SJSA1 (cell line): ENCODE measurements at places on chromosomes 5 and 9. TPM values are rescaled to one million over a fixed set of nuclear protein-coding genes. Genes with fewer than 3 reads are reported as not detected.
A peak's percentile ranks its signal among the peaks of the same experiment; 100 is the strongest.

GRCh38 chr5:97412959-97413358 is 229.9 kb upstream of the RIOK2 start:
- no peaks in the 10 kb centered on the region for H3K27me3 ChIP-seq
- no peak overlapping the region for H3K27ac ChIP-seq
- no peak for DNase-seq
- H3K4me3 ChIP-seq = no peak overlapping the region

- H3K36me3 ChIP-seq = no peaks in the 10 kb centered on the region
- no peaks in the 10 kb centered on the region for H3K27me3 ChIP-seq
- DNase-seq = no peak
- no peak overlapping the region for H3K4me3 ChIP-seq
- peaks cover under 1% of the 10 kb centered on the region for H3K4me1 ChIP-seq
- no peak overlapping the region for H3K27ac ChIP-seq
These were observed 571.1 kb upstream of the ZNF608 start for GRCh38 chr5:125317536-125317995.

DNA sequence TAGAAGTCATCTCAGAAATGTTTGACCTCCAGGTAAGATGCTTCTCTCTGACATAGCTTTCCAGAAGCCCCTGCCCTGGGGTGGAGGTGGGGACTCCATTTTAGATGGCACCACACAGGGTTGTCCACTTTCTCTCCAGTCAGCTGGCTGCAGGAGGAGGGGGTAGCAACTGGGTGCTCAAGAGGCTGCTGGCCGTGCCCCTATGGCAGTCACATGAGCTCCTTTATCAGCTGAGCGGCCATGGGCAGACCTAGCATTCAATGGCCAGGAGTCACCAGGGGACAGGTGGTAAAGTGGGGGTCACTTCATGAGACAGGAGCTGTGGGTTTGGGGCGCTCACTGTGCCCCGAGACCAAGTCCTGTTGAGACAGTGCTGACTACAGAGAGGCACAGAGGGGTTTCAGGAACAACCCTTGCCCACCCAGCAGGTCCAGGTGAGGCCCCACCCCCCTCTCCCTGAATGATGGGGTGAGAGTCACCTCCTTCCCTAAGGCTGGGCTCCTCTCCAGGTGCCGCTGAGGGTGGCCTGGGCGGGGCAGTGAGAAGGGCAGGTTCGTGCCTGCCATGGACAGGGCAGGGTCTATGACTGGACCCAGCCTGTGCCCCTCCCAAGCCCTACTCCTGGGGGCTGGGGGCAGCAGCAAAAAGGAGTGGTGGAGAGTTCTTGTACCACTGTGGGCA is 642 bp downstream of the CSF2 start:
- no peak overlapping the region for H3K27ac ChIP-seq
- H3K4me1 ChIP-seq = peaks cover 31% of the 10 kb centered on the region
- no peaks in the 10 kb centered on the region for H3K36me3 ChIP-seq
- no peak for DNase-seq

- H3K27me3 ChIP-seq = no peaks in the 10 kb centered on the region
- H3K4me1 ChIP-seq = peaks cover 19% of the 10 kb centered on the region
- no peaks in the 10 kb centered on the region for H3K36me3 ChIP-seq
These were observed 11.7 kb upstream of the F2R start for GRCh38 chr5:76704131-76704663.

DNA sequence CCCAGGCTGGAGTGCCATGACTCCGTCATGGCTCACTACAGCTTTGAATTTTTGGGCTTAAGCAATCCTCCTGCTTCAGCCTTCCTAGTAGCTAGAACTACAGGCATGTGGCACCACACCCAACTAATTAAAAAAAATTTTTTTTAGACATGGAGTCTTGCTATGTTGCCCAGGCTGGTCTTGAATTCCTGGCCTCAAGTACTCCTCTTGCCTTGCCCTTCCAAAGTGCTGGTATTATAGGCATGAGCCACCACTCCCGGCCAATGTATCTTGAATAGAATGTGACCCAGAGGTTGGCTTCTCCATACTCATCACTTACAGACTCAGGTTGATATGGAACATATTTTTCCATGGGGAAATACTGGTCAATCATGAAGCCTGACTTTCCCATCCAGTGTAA is 51.2 kb upstream of the JAK2 start:
- H3K36me3 ChIP-seq = no peaks in the 10 kb centered on the region
- H3K27ac ChIP-seq = no peak overlapping the region
- no peaks in the 10 kb centered on the region for H3K4me1 ChIP-seq
- H3K27me3 ChIP-seq = no peaks in the 10 kb centered on the region
- no peak overlapping the region for H3K4me3 ChIP-seq
- DNase-seq = no peak

DNA sequence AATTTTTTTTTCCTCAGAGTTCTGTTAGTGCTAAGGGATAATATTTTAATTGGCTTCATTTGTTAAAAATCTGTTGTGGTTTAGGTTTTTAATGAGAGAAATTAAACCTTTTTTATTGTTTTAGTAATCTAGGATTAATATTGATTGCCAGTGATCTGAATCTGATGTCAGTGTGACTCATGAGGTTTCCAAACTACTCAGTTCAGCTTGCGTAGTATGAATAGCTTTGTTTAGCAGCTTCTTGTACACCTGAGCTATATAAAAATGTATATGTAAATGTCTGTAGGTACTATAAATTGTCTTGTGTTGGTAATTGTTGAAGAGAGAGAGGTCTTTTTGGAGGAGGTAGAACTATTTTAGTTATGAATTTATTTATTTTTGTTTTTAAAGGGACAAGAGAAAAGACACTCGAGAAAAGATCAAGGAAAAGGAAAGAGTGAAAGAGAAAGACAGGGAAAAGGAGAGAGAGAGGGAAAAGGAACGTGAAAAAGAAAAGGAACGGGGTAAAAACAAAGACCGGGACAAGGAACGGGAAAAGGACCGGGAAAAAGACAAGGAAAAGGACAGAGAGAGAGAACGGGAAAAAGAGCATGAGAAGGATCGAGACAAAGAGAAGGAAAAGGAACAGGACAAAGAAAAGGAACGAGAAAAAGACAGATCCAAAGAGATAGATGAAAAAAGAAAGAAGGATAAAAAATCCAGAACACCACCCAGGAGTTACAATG is 26.3 kb downstream of the SREK1 start:
- no peaks in the 10 kb centered on the region for H3K4me1 ChIP-seq
- H3K36me3 ChIP-seq = peaks cover 94% of the 10 kb centered on the region
- no peak for DNase-seq
- no peaks in the 10 kb centered on the region for H3K27me3 ChIP-seq

DNA sequence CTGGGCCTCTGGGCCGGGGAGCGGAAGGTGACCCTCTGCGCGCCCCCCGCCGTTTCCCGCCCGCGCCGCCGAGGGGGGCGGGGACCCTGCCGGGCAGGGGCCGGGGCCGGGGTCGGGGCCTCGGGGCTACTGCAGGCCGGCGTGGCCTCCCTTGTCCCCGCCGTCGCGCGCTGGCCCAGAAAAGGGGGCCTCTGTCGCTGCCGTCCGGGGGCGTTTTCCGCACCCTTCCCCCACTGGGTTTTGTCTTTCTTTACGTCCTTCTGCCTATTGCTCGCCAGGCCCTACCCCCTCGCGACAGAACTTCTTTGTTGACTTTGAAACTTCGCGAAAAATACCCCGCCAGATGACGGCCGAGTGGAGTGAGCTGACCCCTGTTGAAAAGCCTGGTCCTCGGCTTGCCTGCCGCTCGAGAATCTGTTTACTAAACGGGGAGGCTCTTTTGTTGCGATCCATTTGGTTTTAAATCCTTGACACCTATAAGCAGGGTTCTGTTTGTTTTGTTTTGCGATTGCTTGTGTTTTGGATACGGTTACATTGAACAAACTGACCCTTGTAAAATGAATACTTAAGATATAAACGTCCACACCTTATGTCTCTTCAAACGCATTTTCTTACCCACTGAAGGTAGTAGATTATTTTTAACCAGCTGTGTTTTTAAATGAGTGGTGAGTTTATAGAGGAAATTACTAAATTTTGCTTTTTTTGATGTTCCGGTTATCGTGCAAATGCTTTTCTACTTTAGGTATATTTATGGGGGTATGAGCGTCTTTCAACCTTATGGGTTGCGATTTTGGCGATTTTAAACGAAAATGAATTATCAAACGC is 765 bp downstream of the MARCHF6 start:
- peak overlapping the region; percentile 98 for H3K27ac ChIP-seq
- H3K4me1 ChIP-seq = peaks cover 14% of the 10 kb centered on the region
- H3K36me3 ChIP-seq = peaks cover 7% of the 10 kb centered on the region
- no peaks in the 10 kb centered on the region for H3K27me3 ChIP-seq

DNA sequence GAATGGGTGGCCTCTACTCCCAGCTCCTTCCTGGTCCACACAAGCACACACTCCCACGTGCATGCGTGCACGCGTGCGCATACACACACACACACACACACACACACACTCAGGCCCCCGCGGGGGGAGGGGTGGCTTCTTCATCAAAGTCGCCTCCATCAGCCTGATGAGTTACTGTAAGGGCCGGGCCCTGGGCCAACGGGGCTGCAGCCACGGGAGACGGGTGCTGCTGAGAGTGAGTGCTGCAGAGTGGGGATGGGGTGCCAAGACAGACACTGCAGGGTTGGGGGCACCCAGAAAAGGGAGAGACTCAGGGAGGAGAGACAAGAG is 18.1 kb downstream of the CNTFR start:
- no peak for DNase-seq
- no peaks in the 10 kb centered on the region for H3K36me3 ChIP-seq
- no peak overlapping the region for H3K4me3 ChIP-seq
- no peaks in the 10 kb centered on the region for H3K27me3 ChIP-seq
- no peak overlapping the region for H3K27ac ChIP-seq

DNA sequence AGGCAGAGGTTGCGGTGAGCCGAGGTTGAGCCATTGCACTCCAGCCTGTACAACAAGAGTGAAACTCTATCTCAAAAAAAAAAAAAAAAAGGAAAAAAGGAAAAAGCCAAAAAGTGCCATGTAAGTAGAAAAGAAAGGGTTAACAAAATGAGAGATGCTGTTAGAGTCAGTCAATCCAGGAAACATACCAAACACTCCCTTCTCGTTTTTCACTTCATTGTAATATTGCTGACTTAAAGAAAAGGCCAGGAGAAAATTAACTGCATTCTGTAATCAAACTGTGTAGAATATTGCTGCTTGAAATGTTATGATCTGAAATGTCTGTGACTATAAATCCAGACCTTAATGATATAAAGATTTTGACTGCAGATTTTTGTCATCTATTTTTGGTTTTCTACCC is 379.1 kb downstream of the ENC1 start:
- no peaks in the 10 kb centered on the region for H3K4me1 ChIP-seq
- H3K4me3 ChIP-seq = no peak overlapping the region
- no peaks in the 10 kb centered on the region for H3K36me3 ChIP-seq
- DNase-seq = no peak
- H3K27ac ChIP-seq = no peak overlapping the region
- H3K27me3 ChIP-seq = no peaks in the 10 kb centered on the region

GRCh38 chr5:68436686-68437520 is 221.3 kb downstream of the PIK3R1 start:
- no peak for DNase-seq
- H3K27ac ChIP-seq = no peak overlapping the region
- no peak overlapping the region for H3K4me3 ChIP-seq
- no peaks in the 10 kb centered on the region for H3K36me3 ChIP-seq
- no peaks in the 10 kb centered on the region for H3K27me3 ChIP-seq
- peaks cover 20% of the 10 kb centered on the region for H3K4me1 ChIP-seq

DNA sequence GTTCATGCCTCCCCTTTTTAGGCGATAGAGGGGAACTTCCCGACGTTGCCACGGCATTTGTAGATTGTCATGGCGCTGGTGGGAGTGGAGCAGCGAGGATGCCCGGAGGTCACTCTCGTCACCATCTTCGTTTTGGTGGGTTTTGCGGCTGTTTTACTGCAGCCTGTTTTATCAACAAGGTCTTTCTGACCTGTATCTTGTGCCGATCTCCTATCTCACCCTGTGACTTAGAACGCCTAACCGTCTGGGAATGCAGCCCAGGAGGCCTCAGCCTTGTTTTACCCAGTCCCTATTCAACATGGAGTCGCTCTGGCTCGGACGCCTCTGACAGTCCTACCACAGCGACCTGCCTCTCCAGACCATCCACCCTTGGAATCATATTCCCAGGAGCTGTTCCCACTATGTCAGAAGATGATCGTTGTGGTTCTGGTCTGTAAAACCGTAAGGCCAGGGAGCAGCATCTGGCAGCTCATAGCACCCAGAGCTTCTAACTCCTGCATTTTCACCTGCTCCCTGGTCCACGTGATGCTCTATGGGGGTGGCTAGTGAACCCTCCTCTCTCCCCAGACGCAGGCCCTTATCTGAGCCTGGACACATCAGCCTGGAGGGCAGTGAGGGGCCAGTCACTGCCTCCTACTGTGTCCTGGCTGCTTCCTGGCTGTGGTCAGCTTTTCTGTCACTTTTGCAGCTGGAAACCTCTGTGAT is 35.1 kb upstream of the CLK4 start:
- H3K27ac ChIP-seq = no peak overlapping the region
- H3K4me1 ChIP-seq = no peaks in the 10 kb centered on the region
- H3K36me3 ChIP-seq = no peaks in the 10 kb centered on the region
- H3K4me3 ChIP-seq = no peak overlapping the region
- DNase-seq = no peak
- H3K27me3 ChIP-seq = no peaks in the 10 kb centered on the region

- no peaks in the 10 kb centered on the region for H3K4me1 ChIP-seq
- DNase-seq = no peak
- no peak overlapping the region for H3K27ac ChIP-seq
- no peaks in the 10 kb centered on the region for H3K27me3 ChIP-seq
- no peak overlapping the region for H3K4me3 ChIP-seq
These were observed 361.4 kb upstream of the POU5F2 start for GRCh38 chr5:94102849-94103248.

DNA sequence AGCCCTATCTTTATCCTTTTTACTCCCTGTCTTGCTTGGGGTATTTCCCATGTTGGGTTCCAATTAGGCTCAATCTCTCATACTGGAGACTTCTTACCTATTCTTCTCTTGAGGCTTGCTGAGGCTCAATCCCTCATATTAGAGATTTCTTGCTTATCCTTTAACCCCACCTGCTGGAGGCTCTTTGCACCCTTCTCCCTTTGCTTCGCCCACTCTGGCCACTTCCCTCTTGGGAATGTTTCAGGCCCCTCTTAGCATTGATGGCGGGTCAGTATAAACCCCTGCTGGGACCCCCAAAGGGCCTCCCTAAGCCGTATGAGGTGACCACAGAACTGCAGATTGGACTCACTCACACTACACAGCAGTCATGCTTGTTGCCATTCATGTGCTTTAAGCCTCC is 69.3 kb upstream of the CDK20 start:
- no peaks in the 10 kb centered on the region for H3K4me1 ChIP-seq
- H3K27ac ChIP-seq = no peak overlapping the region
- DNase-seq = no peak
- H3K36me3 ChIP-seq = no peaks in the 10 kb centered on the region

The C9orf153 gene
- total RNA-seq = 0.39 TPM in 1 of 2 replicates, not detected in the other

The NCS1 gene
- 31.5 and 44.6 TPM in 2 replicates for total RNA-seq

The NADK2 gene
- 14.3 and 22.2 TPM in 2 replicates for total RNA-seq

The GRIA1 gene
- not detected in 2 replicates for total RNA-seq

The AUH gene
- 15.3 and 20.7 TPM in 2 replicates for total RNA-seq

The NSG2 gene
- not detected in 2 replicates for total RNA-seq
